ENCODE measurements at places on chromosomes 3 and 15.

DNA sequence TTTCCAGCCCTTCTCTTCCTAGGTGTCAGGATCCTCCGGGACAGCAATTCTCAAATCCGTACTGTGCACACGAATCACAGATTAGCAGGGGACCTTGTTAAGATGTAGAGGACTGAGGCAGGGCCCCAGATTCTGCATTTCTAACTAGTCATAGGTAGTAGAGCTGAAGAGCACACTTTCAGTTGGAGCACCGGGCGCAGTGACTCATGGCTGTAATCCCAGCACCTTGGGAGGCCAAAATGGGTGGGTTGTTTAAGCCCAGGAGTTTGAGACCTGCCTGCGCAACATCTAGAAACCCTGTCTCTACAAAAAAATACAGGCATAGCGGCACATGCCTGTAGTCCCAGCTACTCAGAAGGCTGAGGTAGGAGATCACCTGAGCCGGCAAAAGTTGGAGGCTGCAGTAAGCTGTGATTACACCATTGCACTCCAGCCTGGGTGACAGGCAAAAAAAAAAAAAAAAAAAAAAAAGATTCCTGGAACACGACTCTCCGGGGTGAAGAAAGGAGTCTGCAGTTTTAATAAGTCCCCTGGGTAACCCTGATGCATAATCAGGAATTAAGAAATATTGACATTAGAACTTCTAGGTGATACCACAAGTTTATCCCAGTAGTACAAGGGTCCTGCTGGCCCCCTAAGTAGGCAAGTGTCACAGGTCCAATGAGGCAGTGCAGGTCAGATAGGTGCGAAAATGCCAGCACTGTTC, 21.4 kb upstream of the IGDCC3 start:
- DNase-seq = no peak

DNA sequence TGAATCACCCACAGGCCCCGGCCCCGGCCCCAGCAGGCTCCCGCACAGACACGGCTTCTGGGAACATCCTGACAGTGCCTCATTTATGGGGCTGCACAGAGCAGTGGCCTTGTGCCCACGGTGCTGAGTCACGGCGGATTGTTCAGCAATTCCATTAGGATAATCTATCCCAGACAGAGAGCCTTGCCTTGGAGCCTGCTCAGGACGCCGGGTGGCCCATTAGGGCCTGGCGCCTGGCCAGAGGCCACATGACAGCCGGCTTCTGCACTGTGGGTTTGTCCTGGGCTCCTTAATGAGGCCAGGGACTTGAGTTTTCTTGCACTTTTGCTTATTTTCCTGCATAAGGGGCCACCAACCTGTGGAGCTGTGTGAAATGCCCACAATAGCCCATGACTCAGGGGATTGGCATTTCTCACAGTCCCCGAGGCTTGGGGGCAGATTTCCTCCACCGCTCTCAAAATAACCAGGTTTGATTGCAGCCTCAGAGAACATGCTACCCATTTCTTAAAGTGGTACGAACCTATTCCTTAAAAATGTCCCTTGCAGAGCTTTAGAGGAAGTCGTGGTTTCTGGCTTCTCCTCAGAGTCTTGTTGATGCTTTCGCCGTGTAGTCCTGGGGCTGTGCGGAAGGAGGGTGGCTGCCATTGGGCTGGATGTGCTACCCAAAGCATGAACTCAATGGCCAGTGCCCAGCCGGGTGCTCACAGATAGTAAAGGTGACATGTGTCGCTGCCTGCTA, 19.0 kb downstream of the SYNM start:
- DNase-seq = peak; percentile 87

- DNase-seq = no peak
Observed at GRCh38 chr15:47802216-47802615, 84.9 kb downstream of the SEMA6D start.

DNA sequence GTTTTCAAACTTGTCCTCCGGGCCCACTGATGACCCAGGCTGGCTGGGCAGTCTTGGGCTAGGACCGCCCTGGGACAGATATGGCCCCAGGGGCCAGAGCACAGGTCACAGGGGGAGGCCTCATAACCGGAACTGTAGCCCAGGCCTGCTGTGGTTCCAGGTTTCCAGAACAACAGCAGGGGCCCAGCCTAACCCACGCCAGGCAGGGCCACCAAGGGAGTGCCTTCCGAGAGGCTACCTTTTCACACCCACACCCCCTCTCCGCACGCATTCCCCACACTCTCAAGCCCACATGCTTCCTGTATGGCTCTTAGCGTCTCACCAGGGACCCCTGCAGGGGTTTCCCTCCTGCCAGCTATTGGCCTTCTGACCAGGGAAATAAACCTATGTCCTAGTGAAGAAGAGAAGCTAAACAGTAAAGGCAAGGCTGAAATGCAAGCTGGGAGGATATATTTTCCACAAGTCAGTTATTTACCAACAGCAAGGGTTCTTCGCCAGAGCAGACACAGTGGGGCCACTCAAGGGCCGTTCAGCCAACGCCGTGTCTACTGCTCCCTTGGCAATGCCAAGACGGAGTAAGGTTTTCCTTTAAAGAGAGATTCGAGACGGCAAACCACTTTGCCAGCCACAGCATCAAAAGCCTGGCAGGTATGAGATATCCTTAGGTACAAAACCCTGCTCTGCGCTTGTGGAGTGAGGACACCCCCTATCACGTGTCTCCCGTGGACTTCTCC, 135.1 kb downstream of the ATP10A start:
- no peak for DNase-seq

- no peak for DNase-seq
Observed at GRCh38 chr3:119401069-119401468, 62.3 kb downstream of the TMEM39A start.

DNA sequence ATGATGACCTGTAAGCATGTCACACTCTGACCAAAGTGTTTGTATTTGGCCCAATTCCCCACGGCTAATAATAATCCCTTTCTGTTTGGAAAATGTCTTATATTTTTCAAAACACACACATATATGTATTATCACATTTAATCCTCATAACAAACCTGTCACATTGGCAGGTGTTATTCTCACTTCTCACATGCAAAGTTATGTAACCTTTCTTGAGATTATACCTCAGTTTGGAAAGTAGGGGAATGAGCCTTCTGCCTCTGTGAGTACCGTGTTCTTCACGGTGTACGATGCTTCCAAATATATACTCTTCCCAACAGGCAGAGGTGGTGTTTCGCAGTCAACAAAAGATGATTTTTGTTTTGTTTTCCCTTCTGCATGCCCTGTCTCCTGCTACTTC, 205.6 kb downstream of the TP63 start:
- DNase-seq = no peak

GRCh38 chr3:73786321-73786807, 161.6 kb upstream of the PDZRN3 start:
- no peak for DNase-seq

GRCh38 chr3:116569611-116570010, 124.3 kb upstream of the LSAMP start:
- DNase-seq = no peak

- no peak for DNase-seq
Observed at GRCh38 chr15:63369781-63370180, 11.9 kb downstream of the CA12 start.

- DNase-seq = no peak
Observed at GRCh38 chr15:100129677-100130076, 212.1 kb downstream of the ADAMTS17 start.

DNA sequence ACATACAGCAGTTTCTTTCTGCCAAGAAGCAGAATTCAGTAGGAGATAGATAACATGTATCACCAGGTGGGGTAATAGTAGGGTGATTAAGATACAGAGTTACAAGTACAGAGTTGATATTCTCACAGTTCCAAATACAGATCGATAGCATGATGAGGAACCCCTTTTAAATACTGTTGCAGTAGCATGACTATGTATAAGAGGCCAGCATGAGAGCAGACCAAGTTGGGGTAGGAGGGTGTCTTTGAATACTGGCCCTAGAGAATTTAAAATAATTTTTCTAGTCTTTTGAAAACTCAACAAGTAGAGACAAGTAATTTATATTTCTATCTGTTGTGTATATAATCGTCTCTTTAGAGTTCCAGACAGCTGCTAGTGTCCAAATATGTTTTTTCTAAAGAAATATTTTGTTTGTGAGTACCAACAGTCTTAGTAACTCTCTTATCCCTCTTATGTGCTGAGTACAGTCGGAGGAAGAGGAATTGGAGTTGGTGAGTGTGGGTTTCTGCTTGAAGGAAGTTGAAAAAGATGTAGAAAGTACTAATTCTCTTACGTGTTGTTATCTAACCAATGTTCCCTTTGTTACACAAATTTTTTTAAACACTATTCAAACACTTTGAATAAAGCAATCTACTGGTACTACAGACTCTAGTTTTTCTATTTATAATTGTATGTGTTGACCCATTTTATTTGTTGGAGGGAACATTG, 30.2 kb downstream of the LYSMD4 start:
- DNase-seq = no peak

- no peak for DNase-seq
Observed at GRCh38 chr3:129058441-129059200, 2.0 kb upstream of the GP9 start.

- DNase-seq = no peak
Observed at GRCh38 chr3:51962854-51963530, 4.3 kb downstream of the PCBP4 start.

DNA sequence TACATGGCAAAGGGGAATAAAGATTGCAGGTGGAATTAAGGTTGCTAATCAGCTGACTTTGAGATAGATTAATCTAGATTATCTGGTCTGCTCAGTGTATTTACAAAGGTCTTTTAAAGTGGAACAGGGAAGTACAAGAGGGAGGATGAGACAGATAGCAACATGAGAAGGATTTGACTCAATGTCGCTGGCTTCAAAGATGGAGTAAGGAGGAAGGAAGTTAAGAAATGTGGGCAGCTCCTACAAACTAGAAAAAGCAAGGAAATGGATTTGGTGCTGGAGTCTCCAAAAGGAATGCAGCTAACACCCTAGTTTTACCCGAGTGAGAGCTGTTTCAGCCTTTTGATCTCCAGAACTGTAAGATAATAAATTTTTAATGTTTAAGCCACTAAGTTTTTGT, 180.7 kb upstream of the TTC14 start:
- DNase-seq = no peak

DNA sequence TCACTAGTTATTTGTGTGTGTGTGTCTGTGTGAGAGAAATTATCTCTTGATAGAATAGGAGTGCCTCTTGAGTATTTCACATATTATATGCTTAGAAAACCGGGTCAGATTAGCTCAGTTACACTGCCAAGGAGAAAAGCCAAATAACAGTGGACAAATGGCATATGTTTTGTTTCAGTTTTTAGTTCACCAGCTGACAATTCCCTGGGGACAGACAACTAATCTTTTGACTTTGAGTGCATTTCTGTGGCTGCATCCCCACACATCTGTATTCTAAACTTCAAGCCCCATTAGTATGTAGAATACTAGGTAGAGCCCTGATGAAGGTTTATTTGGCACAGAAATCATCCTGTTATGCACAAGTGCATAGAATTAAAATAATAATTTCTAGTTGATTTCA, 227.7 kb upstream of the CNTN3 start:
- DNase-seq = no peak

DNA sequence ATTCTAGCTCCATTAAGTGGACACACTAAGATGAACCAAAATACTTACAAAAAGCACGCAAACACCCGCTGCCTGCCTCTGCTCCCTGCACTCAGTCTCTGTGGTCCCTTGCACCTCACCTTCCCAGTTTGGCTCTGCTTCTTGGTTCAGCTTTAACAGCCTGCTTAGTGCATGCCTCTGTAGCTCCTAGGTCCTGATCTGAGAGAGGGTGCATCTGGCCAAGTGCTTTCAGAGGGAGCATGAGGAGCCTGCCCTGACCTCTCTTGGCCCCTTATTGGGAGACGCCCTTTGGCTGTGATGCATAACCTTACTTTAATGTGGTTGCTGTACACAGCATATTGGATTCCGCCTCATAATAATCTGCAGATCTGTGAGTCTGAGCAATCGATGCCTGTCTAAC, 21.2 kb upstream of the ATP10A start:
- no peak for DNase-seq

- peak; percentile 81 for DNase-seq
Observed at GRCh38 chr15:44726568-44727484, 9.5 kb upstream of the TRIM69 start.

DNA sequence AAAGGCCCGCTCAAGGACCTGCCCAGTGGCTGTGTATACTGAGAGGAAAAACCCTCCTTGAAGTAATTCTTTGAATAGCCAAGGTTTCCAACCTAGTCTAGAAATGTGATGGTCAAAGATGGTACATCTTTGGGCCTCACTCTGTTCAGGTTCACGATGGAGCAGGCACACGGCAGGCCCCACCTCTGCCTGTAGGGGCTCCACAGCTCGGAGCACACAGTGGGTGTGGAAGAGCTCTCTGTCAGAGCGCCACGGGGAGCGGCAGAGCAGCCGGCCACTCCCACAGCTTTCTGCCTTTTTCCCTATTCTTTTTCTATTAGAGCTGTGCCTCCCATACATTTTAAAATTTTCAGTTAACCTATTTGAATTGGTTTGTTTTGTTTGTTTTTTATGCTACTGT, 89.5 kb downstream of the CTNNB1 start:
- no peak for DNase-seq

DNA sequence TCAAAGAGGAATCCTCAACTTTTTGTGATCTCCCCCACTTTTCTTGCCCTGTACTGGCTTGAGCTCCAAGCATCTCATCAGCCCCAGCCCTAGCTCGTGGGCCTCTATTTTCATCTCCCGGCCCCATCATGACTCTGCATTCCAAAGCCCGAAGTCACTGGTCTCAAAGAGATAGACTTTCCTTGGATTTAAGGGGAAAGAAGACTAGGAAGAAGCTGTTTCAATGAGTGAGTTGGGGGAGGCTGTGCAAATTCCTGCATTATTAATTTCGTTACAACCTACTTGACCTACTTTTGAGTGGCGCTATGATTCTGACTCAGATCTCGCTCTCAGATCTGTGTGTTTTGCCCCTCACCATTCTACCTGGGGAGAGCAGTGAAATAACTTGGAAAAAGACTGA, 266.6 kb upstream of the TBL1XR1 start:
- DNase-seq = no peak

GRCh38 chr3:175476489-175476888, 617.4 kb downstream of the NAALADL2 start:
- no peak for DNase-seq

DNA sequence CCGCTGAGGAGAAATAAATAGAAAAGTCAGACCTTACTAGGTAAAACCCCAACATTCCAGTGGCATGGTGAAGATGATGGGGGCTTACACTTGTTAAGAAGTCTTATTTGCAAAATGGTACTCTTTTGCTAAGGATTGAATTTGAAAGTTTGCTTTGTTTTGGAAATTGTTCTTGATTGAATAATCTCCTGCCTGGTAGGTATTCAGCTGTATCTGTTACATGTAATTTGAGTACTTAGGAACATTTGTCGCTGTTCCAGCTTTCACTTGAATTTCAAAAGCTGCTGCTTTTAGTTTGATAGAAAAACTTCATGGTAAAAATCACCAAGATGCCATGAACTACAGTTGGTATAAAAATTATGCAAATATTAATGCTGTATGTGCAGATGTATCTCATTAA, 44.6 kb downstream of the TFG start:
- DNase-seq = no peak
